NCI-H460 (cell line): ENCODE measurements at places on chromosomes 16 and 17. TPM values are rescaled to one million over a fixed set of nuclear protein-coding genes. Genes with fewer than 3 reads are reported as not detected.

Gene SLC9A5
- total RNA-seq: 0.78 and 0.94 TPM in 2 replicates

Gene FNDC8
- total RNA-seq: not detected in 2 replicates

Gene TCAP
- total RNA-seq: 0.63 and 1.1 TPM in 2 replicates

Gene ATF7IP2
- total RNA-seq: 4.8 and 7.1 TPM in 2 replicates

Gene ANKFY1
- total RNA-seq: 14.5 and 15.4 TPM in 2 replicates

Gene MYH4
- not detected in 2 replicates for total RNA-seq

Gene HASPIN
- 13.2 and 13.9 TPM in 2 replicates for total RNA-seq

Gene CMTM2
- total RNA-seq: not detected in 2 replicates

Gene EME1
- 8.4 and 14.1 TPM in 2 replicates for total RNA-seq

Gene CCL1
- not detected in 2 replicates for total RNA-seq

Gene SLC6A4
- not detected in 2 replicates for total RNA-seq

Gene ALDH3A1
- 403 and 460 TPM in 2 replicates for total RNA-seq

Gene TMC8
- 0.30 TPM in 1 of 2 replicates, not detected in the other for total RNA-seq

Gene SARM1
- 4.5 and 6.1 TPM in 2 replicates for total RNA-seq

Gene KCNG4
- 0.02 TPM in 1 of 2 replicates, not detected in the other for total RNA-seq

Gene LGALS9
- 0.14 and 0.25 TPM in 2 replicates for total RNA-seq

Gene CLEC10A
- not detected in 2 replicates for total RNA-seq

Gene SLC5A11
- total RNA-seq: not detected in 2 replicates

Gene PARD6A
- 3.4 and 6.5 TPM in 2 replicates for total RNA-seq

Gene WNT9B
- not detected in 2 replicates for total RNA-seq

Gene GOSR1
- total RNA-seq: 32.6 and 42.7 TPM in 2 replicates
